ENCODE measurements at places on chromosomes 5 and 9.
A peak's percentile ranks its signal among the peaks of the same experiment; 100 is the strongest.

- no peak for DNase-seq
Measured at GRCh38 chr9:114930056-114930812, at the start of gene TNFSF8. Gene TNFSF8, minus strand, starts transcription at chr9:114930591. Its CDS starts 288 bp downstream, at chr9:114930303.

- DNase-seq = peak; percentile 14
Measured at GRCh38 chr5:83450967-83451248, 20.6 kb upstream of the VCAN start.

GRCh38 chr5:150960791-150961396 is 56.1 kb upstream of the ZNF300 start:
- DNase-seq = no peak

DNA sequence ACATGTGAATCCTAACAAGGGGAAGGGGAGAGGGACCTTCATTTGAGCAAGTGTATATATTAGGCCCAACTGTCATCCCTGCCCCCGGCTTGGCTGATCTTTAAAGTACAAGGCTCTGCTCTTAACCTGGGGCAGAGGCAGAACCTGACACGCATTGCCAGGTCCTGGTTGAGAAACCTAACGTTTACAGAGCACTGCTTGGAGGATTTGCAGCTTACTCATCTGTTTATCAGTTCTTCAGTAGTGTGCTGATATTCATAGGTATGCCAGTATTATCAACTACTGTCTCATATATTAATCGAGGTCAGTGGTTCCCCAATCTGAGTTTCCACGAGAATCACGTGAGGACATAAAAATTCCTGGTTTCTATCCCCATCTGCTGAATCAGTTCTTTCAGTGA is 50.4 kb downstream of the ACO1 start:
- DNase-seq = no peak

GRCh38 chr9:120875954-120876841 is 790 bp downstream of the PHF19 start:
- peak; percentile 82 for DNase-seq

- no peak for DNase-seq
Measured at GRCh38 chr5:35438288-35438687, 179.4 kb upstream of the SPEF2 start.

GRCh38 chr9:86645303-86645702 is 291.1 kb upstream of the TUT7 start:
- DNase-seq = no peak

DNA sequence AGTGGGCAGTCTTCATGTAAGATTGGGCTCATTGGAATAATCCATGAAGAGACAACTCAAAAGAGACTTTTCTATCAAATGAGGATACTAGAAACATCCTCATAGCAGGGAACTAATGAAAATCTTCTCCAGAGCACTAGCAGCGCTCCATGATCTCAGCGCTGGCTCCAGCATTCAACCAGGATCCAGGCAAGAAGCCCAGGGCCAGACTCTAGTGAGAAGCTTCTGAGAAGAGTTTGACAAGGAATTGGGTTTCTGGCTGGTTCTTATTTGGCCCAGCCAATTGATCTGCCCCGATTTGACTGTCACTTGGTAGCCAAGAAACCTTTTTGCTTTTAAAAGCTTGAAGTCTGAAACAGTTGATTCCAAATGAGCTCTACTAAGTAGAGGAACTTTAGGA is 60.1 kb downstream of the AOPEP start:
- DNase-seq = no peak

All from fibroblast of pulmonary artery (primary cell).